Activated CD4-positive, alpha-beta T cell treated with anti-CD3 and anti-CD28 coated beads, Interleukin-2, amount 10 ng/mL, durations not matched to agents 24 days and 14 days (primary cell): ENCODE measurements at places on chromosomes 2 and 18. TPM values are rescaled to one million over a fixed set of nuclear protein-coding genes. Genes with fewer than 3 reads are reported as not detected.

DNA sequence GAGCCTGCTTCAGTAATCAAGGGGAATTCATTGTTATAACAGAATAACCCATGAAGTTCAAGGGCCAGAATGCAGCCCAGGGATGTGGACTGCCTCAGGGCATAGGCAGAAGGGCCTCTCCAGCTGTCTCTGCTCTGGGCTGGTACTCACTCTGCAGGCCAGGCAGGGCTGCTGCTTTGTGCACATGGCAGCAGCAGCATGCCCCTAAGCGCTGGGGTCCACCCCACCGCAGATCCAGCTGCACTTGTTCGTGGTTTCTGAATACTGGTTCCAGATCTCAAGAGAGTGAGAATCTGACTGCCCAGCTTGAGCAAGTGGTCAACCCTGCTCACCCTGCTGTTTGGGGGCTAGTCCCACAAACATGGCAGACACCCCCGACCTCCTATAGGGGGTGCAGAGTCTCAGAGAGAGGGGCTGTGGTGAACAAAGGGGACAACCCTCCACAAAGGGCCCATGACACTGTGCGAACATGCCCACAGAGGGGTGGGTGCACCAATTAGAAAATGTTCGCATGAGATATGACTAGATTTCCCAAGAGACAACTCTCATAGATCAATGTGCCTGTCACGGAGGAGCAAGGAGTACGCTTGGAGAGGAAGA, 87.3 kb downstream of the ACTR3 start:
- DNase-seq: peak; percentile 57

Gene INHBB
- total RNA-seq: not detected in 2 replicates

DNA sequence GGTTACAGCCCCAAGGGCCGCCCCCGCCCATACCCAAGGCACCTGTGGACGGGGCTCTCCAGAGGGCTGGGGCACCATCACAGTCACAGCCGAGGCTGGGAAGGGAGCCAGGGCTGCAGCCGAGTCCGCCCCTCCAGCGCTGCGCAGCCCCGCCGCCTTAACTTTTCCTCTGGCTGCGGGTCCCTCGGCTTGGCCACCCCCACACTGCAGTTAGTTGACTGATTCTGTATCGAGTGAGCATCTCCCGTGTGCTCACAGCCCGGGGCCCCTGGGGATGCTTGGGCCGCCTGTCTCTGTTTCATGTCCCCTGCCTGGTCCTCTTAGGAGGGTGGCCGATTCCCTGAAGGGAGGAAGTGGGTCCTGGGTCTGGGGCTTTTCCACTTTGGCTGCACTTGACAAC, 33.7 kb downstream of the EMILIN2 start:
- DNase-seq: no peak

- DNase-seq: no peak
Observed at GRCh38 chr2:104321116-104321795, 532.7 kb upstream of the POU3F3 start.

- DNase-seq: no peak
Observed at GRCh38 chr2:33168922-33169321, 222.2 kb downstream of the LTBP1 start.

DNA sequence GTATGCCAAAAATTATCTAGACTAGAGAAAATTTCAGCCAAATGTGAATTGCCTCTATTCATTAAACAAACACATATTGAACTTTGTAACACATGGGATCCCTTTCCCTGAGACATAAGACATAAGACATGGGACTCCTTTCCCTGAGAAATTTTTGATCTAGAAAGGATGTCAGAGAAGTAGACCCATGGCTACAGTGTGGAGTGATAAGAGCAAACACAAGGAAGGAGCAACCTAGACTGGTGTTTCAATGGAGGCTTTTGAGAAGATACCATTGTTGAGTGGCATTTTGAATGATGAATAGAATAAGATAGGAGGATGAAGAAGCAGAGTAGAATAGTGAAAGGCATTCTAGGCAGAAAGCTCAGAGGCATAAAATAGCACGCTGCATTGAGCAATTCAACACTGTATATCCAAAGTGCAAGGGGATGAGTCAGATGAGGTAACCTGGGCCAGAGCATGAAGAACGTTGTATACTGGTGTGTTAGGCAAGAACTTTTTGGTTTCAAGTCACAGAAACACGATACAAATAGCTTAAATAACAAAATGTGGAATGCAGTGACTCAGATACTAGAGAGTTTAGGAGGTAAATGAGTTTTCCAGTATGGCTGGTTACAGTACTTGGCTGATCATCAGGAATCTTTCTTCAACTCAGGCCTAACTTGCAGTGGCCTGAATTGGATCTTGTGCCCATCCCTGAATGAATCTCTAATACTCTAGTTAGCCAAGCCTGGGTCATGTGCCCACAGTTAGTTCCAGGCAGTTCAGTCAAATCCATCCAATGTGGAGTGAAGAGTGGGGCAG, 129.8 kb upstream of the TANK start:
- DNase-seq: no peak

DNA sequence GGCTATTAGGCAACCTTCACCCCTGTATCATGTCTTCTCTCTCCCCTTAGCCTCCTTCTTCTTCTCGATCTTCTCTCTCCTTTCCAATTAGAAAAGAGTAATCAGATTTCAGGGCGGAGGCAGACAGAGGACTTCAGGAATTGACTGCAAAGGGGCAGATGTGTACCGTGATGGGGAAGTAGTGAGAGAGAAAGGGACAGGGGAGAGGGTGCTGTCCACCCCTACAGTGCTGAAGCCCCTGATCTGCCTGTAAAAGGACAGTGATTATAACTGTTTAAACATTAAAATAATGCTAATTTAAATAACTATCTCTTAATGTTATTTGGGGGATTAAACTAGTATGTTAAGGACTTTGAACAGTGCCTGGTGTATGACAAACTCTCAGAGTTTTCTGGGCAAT, 178.5 kb downstream of the ACTR3 start:
- no peak for DNase-seq

Gene PSMA8
- 0.80 and 0.93 TPM in 2 replicates for total RNA-seq

Gene GREB1L
- total RNA-seq: not detected in 2 replicates

- DNase-seq: no peak
Observed at GRCh38 chr18:24660956-24661355, 200.5 kb downstream of the HRH4 start.

DNA sequence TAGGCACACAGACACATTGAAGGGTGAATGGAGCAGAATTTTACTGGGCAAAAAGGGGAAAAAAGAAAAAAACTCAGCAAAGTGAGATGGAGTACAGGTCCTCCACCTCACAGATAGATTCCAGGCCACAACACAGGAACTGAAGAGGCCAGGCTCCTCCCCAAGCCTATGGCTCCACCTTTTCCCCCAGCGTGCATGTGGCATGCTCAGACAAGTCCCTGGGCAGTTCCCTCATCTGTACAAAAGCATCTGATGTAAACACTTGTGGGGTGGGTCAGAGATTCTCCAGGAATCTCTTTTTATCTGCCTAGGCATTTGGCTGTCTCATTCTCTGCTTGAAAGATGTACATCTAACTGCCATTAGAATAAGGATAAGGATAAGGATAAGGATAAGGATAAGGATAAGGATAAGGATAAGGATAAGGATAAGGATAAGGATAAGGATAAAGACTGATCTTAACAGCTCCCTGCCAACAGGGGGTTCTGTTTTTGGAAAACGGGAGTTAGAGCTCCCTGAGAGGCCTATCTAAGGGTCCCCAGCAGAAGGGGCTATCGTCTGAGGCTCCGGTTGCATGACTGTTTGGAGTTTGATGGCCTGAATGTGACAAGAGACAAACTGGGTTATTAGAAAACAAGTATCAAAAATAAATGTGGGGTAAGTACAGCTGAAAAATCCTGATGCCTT, 17.2 kb upstream of the ASXL3 start:
- DNase-seq: no peak

Gene GPR45
- not detected in 2 replicates for total RNA-seq

- DNase-seq: no peak
Observed at GRCh38 chr2:30990671-30991070, 147.6 kb downstream of the GALNT14 start.

GRCh38 chr2:40516604-40517003, 64.7 kb upstream of the SLC8A1 start:
- no peak for DNase-seq

DNA sequence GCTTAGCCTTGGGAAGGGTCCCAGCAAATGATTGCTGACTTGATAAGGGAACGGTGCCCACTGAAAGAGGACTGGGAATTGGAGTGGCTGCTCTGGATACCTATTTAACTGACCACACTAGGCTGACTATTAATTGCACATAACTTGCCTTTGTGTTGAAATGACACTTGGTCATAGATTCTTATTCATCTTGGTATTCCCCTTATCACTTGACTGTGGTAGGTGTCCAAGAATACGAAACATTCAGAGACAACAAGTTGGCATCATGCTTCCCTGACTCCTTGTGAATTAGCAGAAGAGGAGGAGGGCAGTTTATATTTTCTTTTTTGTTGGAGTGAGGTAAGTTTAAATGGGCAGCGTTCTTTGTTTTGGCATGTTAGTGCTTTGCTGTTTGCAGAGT, 13.4 kb downstream of the FMNL2 start:
- no peak for DNase-seq

GRCh38 chr2:171921970-171922229, 361 bp upstream of the HAT1 start:
- DNase-seq: no peak

Gene FSIP2
- 0.12 and 0.21 TPM in 2 replicates for total RNA-seq

Gene BOLL
- not detected in 2 replicates for total RNA-seq

DNA sequence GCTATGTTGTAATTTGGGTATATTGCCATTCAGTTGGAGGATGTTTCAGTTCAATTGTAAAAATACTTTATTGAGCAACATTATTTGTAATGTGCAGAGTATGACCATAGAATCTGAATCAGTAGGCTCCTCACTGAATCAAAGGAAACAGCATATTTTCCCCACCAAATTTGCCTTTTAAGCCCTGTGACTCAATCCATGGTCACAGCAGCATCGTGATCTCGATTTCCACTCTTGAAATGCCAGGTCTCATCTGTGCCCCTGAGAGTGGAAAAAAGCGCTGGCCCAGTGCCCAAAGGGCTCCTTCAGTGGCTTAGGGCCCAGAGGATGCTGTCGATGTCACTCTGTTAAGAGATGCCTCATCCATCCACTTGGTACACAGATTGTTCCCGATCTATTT, 57.5 kb downstream of the FHOD3 start:
- DNase-seq: no peak

GRCh38 chr2:11254100-11254536, 90.3 kb downstream of the ROCK2 start:
- no peak for DNase-seq

DNA sequence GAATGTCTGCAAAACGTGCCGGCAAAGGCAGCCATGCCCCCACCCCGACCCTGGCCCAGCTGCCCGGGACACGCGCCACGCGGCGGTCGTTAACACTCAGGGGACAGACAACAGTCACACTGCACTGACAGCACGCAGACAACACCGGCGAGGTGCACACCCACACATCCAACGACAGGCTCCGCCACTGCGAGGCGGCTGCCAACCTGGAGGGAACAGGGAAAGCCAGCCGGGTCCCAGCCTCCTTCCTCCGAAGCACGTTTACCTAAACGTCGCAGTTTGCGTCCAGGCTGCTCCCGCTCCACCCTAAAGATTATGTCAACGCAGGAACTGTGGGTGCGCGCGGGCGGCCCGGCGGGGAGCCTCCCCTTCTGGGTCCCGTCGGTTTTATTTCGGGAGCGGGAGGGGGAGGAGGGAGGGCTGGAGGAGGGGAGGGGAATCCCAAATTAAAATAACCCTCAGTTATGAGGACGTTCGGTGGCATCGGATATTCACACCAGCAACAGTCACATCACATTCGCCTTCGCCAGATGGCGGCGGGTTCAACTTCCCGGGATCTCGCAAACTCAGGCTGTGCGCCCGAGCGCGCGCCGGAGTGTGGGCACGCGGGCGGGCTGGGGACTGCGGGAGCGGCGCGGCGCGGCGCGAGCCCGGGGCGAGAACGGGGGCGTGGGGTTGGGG, 644 bp downstream of the PTGR3 start:
- DNase-seq: peak; percentile 83
